ENCODE measurements at places on chromosomes 7 and 10.

DNA sequence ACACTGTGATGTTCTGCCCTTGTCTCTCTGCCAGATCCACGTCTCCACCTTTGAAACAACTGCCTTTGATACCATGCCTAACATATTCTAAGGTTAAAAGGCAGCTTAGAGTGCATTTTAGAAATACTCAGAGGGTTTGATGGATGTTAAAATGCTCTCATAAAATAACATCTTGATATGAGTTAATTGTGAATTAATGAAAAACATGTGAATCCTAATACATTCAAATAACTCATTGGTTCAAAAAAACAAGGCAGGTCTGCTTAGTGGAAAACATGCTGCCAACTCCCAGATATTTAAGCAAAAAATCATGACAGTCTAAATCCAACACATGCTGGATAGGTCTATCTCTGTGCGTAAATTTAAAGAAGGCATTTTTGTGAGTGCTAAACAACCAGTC, 291.8 kb downstream of the AHR start:
- no peak for DNase-seq

- no peak for DNase-seq
Observed at GRCh38 chr10:44938956-44939355, 20.6 kb upstream of the RASSF4 start.

DNA sequence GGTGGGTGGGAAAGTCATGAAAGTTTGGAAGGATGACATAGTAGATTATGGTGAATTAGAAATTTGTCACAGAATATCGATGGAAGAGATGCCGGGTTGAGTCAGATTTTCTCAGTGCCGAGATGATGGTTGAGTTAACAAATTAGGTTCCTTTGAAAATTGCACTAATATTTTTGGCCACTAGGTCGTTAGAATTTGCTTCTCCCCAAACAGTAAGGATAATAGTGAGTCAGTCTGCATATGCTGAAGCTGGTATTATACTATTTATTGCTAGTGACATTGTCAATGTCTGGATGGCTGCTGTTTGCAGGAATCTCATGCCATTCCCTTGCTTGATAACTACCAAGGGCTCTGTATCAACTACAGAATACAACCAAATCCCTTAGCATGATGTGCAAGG, 37.7 kb upstream of the MINDY3 start:
- DNase-seq = no peak

- no peak for DNase-seq
Observed at GRCh38 chr7:94778711-94779459, 123.0 kb upstream of the SGCE start.
